ENCODE measurements at places on chromosomes 2 and 18. TPM values are rescaled to one million over a fixed set of nuclear protein-coding genes. Genes with fewer than 3 reads are reported as not detected.

DNA sequence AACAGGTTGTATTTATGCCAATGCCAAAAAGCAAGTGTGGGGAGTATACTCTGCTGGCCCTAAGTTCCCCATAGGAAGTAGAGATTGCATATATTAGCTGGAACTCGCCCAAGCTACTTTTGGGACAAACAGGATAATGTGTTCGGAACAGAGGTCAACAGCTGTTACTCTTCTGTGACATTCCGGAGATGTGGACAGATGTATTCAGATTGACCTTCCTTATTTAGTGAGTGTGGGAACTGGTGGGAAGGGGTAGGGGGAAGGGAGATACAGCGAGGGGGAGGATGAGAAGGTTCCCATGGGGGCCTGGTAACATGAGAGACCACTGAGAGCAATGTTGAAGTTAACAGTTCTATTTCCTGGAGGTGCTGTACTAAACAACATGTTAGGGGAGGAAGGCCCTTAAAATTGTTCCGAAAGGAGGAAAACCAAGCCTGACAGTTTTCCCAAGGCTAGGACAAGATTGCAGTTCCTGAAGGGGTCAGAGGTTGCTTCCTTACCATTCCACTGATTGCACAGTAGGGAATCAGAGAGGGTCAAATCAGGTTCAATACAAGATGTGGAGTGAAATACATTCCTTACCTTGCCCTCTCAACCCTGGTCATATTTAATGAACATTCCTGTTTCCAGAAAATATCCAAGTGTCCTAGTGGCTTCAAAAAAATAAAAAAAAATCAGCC lies 14.3 kb upstream of the CD28 start:
- DNase-seq = no peak

DNA sequence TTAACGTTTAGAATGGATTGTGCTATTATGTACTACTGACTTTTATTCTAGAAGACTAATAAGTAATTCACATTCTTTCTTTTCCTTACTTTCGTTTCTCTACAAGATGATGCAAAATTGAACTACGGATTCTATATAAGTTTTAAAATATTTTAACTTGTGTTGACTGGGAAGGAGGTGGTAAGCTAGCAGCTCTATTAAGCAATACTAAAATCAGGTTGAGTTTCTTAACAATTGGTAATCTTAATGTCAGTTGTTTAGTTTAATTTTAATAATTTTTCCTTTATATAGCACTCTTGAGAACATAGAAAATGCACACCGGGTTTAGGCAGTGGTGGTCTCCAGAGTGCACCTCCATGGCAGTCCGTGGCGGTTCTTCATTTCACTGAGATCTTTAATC lies 215.2 kb downstream of the MCFD2 start:
- no peak for DNase-seq

GRCh38 chr2:236985761-236986339 lies 99.8 kb upstream of the COPS8 start:
- DNase-seq = no peak

DNA sequence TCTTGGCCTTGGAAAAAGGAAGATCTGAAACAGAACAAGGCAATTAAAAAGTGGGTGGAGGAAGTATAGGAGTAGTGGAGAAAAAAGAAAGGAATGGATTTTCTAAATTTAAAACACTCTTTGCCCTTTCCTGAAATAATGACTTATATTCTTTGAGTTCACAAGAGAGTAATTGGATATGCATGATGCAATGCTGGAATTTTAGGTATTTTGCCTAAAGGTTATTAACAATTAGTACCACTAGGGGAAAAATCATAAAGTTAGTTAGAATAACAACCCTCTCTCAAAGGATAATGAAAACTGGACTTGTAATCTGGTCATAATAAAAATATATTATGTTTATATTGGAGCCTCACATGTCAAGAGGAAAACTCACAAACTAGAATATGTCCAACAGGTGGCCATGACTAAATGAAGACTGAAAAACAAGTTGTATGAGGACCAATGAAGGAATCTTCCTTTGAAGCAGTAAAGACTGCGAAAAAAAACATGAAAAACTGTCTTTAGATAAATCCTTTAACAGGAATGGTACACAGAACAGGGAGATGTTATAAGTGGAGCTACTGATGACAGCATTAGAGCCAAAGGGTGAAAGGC lies 281.8 kb downstream of the NCKAP5 start:
- no peak for DNase-seq

GRCh38 chr2:88919087-88919738 lies 227.7 kb downstream of the RPIA start:
- DNase-seq = no peak

- DNase-seq = no peak
Measured at GRCh38 chr2:3195641-3196476, 181.8 kb downstream of the EIPR1 start.

DNA sequence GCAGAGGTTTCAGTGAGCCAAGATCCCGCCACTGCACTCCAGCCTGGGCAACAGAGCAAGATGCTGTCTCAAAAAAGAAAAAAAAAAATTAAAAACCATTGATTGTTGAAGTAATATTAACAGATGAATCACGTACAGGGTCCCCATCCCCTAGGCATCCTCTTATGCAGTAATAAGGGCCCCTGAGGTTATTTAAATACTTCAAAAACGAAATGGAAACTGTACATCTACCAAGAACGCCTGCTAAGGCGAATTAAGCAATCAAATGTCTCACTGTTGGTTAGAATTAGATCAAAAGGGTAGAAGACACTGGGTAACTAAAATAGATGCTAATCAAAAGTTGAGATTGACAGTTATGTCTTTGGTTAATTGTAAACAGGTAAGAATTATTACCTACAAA lies 7.5 kb downstream of the TRABD2A start:
- DNase-seq = peak; percentile 7

- DNase-seq = no peak
Measured at GRCh38 chr2:126905991-126906390, 7.3 kb downstream of the TEX51 start.

DNA sequence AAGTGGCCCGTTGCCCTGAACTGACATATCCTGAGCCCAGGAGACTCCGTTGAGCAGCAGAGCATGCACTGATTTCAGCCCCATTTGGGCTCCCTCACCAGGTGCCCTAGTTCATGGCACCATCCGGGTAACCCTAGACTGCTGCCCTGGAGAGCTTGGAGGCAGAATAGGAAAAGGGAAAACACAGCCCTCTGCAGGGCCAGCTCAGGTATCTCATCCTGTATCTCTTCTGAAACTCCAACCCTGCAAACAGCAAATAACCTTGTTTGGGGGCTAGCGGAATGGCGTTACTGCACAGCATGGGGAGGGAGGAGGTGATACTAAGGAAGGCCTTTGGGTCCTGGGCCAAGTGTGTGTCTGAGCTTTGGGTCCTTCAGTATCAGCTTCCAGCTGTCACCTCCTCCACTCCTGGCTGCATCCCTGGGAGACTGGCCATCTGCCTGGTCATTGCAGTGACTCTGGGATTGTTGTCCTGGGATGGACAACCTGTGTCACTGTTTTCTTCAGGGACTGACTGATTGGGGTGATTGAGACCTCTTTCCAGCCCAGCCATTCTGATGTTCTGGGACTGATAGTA lies 233.8 kb upstream of the SKOR2 start:
- no peak for DNase-seq

DNA sequence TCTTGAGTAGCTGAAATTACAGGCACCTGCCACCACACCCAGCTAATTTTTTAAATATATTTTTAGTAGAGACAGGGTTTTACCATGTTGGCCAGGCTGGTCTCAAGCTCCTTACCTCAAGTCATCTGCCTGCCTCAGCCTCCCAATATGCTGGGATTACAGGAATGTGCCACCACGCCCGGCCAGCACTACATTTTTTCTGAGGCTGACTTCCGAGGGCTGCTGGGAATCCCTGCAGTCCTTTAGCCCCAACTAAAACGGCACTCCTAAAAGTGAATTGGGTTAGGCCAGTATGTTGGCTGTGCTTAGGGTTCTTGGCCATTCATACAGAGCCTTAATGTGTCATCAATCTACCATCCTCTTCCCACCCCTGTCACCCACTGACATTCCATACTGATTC lies 375.4 kb downstream of the DCC start:
- DNase-seq = no peak

DNA sequence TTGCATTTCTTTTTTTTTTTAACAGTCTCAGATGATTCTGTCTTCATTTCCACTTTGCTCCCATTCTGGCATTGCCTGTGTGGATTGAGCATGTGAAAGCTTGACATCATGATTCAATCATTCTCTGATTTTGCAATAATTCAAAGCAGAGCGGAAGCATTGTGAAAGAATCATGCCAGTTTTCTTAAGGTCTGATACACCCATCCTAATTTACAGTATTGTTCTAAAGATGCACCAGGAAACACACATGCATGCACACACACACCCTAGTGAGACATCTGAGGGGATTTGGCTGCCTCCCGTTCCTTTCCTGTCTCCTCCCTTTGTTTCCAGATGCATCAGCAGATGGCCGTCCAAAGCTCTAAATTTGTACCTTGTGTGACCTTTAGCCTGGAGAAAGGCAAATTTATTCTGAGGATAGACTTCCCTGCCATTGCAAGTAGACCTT lies 97.3 kb downstream of the FMNL2 start:
- DNase-seq = no peak

- no peak for DNase-seq
Measured at GRCh38 chr2:188485496-188485895, 193.8 kb downstream of the GULP1 start.

- DNase-seq = no peak
Measured at GRCh38 chr2:125837611-125838010, 818.3 kb upstream of the GYPC start.

GRCh38 chr2:73564986-73565385 lies 77.2 kb downstream of the NAT8 start:
- DNase-seq = no peak

DNA sequence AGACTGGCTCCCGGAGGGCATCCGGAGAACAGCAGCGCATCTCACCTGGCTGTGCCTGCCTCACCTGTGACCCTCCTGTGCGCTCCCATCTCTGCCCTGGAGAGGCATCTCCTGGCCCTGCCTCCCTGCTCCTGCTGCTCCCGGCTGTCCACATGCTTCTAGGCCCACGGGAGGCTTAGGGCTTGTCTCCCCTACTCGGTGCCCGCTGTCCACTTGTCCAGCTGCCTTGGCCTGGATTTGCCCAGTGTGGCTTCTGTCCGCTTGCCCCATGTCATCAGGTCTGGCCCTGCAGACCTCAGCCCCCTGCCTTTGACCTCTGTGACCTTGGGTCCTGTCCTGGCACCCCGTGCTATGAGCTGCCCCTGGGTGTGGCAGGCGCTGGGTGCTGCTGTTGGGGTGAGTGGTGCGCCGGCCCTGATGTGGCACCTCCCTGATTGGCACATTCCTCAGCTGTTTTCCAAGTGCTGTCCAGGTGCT lies 4.5 kb downstream of the BOK start:
- peak; percentile 52 for DNase-seq

GRCh38 chr2:73176881-73177644 lies 25.3 kb upstream of the NOTO start:
- DNase-seq = peak; percentile 90

DNA sequence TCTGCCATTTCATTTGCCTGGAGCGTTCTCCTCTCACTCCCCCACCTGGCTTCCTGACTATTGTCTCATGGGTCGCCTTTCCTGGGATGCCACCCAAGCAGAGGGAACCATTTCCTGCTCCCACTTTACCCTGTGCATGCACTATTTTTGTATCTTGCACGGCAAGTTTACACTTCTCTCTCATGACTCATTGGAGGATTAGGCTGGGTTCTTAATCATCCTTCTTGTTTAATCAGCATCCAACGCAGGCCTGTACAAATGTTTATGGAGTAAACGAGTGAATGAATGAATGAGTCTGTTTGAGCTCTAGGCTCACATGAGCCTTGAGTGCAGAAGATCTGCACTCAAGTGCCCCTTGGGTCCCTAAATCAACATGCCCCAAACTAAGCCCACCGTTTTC lies 3.8 kb upstream of the ARHGAP25 start:
- no peak for DNase-seq

DNA sequence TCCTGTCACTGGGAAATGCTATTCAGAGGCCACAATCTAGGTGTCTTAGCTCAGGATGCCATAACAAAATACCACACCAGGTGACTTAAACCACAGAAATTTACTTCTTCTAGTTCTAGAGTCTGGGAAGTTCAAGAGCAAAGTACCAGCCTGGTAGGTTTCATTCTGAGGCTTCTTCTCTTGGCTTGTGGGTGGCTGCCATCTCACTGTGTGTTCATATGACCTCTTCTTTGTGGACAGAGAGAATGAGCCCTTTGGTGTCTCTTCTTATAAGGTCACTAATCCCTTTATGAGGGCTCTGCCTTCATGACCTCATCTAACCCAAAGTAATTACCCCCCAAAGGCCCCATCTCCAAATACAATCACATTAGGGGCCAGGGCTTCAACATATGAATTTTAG lies 57.3 kb downstream of the RHOB start:
- DNase-seq = no peak

DNA sequence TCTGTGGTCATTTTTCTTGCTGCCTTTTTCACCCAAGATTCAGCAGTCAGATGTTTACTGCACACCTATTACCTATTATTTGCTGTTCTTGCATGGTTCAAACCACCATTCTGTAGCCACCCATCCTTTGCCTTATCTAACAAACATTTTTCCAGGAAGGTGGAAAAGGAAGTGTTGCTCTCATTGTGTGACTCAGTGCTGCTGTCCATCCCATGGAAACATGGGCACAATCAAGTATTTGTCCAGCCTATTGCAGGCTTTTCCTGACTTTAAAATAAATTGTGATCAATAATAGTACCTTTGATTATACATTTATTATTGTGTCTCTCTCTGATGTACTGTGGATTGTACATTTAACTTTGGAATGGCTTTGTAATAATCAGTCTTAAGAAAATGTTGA lies 53.2 kb downstream of the USP14 start:
- DNase-seq = no peak

GRCh38 chr2:122927710-122928557 lies 1097.2 kb upstream of the CNTNAP5 start:
- DNase-seq = no peak

The SERPINB7 gene
- not detected for total RNA-seq

The FBXO41 gene
- total RNA-seq = 0.33 TPM

The SMAD4 gene
- total RNA-seq = 59.4 TPM

The TMEM169 gene
- 0.70 TPM for total RNA-seq

The LNPK gene
- total RNA-seq = 12.9 TPM

The TUBA3E gene
- not detected for total RNA-seq

The MC4R gene
- not detected for total RNA-seq

The TUBA4B gene
- total RNA-seq = 0.71 TPM

The OTOS gene
- not detected for total RNA-seq

The LIMS4 gene
- total RNA-seq = not detected

Data from right lobe of liver (tissue), 6 donors.